PC-9 (cell line): ENCODE measurements at places on chromosomes 2 and 18. TPM values are rescaled to one million over a fixed set of nuclear protein-coding genes. Genes with fewer than 3 reads are reported as not detected.
A peak's percentile ranks its signal among the peaks of the same experiment; 100 is the strongest.

DNA sequence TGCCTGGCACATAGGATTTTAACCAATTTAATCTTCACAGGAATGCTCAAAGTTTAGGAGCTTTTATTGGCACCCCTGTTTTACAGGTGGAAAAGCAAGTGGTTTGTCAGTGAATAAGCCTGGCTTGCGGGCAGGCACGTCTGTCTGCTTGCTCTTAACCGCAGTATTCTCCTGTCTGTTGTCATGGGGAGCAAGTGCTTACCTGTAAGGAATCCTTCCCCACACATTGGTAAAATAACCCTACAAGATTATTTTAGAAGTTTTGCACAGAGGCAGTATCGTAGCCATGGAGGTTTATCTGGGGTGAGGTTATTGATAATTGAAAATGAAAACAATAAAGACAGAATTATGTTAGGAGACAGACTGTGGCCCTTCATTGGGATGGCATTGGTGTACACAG, 174.9 kb downstream of the AGAP1 start:
- H3K4me3 ChIP-seq: peak overlapping the region; percentile 29; the same call in 1 of the 2 replicates
- no peaks in the 10 kb centered on the region for H3K36me3 ChIP-seq
- DNase-seq: no peak
- H3K27ac ChIP-seq: no peak overlapping the region; the same call in 1 of the 2 replicates
- no peaks in the 10 kb centered on the region for H3K27me3 ChIP-seq

- H3K27ac ChIP-seq: no peak overlapping the region
- no peak for DNase-seq
- no peaks in the 10 kb centered on the region for H3K27me3 ChIP-seq
- H3K4me3 ChIP-seq: no peak overlapping the region
Measured at GRCh38 chr2:168781191-168781817, 21.1 kb upstream of the NOSTRIN start.

DNA sequence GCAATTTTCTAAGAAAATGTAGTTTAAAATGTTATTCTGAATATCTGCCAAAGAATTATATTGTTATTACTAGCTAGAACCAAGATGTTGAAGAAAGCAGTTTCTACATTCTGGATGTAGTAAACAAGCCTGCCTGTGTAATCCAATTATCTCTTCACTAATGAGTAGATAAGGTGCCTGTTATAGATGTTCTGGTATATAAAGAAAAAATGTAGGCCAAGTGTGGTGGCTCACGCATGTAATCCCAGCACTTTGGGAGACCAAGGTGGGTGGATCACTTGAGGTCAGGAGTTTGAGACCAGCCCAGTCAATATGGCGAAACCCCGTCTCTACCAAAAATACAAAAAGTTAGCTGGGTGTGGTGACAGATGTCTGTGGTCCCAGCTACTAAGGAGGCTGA, 28.9 kb downstream of the CD302 start:
- no peak overlapping the region for H3K4me3 ChIP-seq
- H3K27me3 ChIP-seq: no peaks in the 10 kb centered on the region
- peaks cover 16% of the 10 kb centered on the region; the same call in 1 of the 2 replicates for H3K36me3 ChIP-seq
- DNase-seq: no peak
- no peaks in the 10 kb centered on the region for H3K4me1 ChIP-seq

Gene DNAJC5G
- not detected in 2 replicates for total RNA-seq
